ENCODE measurements at places on chromosomes 5 and 9.

- DNase-seq, result peak; percentile 58
Observed at GRCh38 chr5:154042766-154043165, 4.0 kb downstream of the MFAP3 start.

DNA sequence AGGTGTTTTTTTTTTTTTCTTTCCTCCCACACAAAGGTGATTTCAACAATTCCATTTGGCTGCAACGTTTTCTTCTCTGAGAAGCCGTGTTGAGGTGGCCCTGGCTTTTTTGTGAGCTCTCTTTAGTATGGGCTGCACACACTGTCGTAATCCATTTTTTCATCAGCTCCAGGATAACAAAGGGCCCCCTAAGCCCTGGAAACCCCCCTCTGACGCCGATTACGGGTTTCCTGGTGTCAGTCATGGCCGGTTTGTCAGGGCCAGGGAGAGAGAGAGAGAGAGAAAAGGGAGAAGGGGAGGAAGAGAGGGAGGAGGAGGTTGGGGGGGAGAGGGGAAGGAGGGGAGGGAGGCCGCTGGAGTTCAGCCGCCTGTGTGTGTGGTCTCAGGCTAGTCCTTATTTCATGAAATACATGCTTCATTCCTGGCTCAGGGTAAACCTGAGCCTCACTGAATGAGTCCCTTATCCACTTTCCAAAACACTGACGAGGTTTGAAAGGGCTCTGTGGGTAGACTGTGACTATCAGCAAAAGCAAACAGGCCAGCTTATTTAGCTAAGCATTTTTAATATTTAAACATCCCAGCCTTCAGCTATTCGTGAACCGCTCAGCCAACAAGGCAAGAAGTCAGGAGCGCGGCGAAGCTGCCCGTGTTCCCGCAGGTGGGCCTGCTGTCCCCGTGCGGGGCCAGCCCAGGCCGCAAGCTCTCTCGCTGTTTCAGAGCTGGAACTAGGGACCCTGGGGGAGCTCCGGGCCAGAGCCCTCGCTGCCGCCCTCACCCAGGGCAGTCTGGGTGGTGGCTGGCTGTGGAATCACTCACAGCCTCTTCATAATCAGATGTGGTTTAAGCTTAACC, 172.8 kb downstream of the ERCC6L2 start:
- no peak for DNase-seq

- no peak for DNase-seq
Observed at GRCh38 chr9:115220319-115221005, 102.5 kb upstream of the TNC start.

GRCh38 chr9:130159057-130159456, 13.1 kb upstream of the NCS1 start:
- no peak for DNase-seq

DNA sequence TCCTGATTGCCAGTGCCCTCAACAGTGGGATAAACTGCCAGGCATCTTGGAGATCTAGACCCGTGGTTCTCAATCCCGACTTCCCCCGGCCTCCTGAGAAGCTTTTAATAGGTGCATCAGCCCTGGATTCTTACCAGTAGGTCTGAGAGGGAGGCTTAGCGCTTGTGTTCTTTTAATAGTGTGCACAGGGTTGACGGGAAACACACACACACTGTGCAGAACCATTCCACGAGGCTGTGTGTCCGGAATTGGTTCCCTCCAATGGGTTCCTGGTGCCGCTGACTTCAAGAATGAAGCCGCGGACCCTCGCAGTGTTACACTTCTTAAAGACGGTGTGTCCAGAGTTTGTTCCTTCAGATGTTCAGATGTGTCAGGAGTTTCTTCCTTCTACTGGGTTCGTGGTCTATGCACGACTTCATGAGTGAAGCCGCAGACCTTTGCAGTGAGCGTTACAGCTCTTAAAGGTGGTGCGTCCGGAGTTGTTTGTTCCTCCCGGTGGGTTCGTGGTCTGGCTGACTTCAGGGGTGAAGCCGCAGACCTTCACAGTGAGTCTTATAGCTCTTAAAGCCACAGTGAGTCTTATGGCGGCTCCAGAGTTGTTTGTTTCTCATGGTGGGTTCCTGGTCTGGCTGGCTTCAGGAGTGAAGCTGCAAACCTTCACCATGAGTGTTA, 46.6 kb upstream of the PRSS3 start:
- no peak for DNase-seq
